ENCODE measurements at places on chromosomes 3 and 15. TPM values are rescaled to one million over a fixed set of nuclear protein-coding genes. Genes with fewer than 3 reads are reported as not detected.

DNA sequence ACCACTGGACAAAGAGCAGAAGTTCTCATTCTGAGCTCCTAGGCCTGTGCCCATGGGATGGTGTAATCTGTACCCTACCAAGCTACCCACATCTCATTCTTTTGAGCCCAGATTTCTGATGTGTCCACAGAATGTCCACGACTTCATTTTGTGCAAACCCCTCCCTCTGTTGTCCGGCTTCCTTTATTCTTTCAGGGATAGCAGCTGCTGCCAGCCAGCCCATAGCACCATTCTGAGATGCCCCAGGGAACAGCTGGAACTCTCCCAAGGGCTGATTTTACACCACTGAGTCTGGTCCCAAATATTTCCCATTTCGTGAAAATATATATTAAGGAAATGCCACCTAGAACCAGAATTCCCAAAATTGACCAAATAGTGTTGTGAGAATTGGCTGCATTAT is 236.6 kb downstream of the SATB1 start:
- DNase-seq, result no peak

- no peak for DNase-seq
Measured at GRCh38 chr3:146313746-146314111, 62.8 kb upstream of the PLSCR4 start.

DNA sequence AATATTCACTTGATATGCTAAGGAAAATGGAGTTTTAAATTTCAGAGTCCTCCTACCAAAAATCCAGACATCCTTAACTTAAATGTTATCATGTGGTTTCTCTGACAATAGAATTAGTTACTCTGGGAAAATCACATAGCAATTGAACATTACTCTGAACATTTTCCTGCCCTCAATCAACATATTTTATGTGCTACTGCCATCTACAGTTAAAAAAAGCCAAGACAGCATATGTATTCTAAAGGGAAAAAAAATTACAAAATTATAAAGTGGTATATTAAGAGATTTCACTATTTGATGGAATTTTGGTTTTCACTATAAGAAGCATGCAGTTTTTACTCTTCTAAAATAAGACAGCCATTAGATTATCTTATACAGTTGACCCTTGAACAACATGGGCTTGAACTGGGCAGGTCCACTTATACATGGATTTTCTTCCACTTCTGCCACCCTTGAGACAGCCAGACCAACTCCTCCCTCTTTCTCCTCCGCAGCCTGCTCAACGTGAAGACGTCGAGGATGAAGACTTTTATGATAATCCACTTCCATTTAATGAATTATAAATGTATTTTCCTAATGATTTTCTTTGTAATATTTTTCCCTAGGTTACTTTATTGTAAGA is 122.3 kb downstream of the ATP1B3 start:
- no peak for DNase-seq

DNA sequence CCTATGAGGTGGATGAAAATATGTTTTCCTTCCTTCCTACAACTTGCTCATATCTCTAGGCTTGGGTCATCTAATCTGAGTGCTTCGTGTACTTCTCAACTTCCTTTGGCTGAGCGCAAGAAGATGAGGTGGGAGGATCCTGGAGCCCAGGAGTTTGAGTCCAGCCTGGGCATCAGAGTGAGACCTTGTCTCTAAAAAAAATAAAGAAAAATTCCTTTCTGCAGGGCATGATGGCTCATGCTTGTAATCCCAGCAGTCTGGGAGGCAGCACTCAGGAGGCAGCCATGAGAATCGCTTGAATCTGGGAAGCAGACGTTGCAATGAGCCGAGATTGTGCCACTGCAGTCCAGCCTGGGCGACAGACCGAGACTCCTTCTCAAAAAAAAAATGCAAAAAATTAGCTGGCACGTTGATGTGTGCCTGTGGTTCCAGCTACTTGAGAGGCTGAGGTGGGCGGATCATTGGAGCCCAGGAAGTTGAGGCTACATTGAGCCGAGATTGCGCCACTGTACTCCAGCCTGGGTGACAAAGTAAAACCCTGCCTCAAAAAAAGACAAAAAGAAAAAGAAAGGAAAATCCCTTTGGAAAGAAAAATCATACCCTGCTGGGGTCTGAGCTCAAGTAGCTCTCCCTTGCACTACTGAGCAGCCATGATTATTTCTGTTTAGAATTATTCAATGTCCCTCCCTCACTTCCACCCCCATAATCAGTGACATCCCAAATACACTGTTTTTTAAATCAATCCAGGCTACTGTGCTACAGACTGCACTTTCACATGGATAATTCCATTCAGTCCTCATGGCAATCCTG is 28.0 kb upstream of the RAB11A start:
- DNase-seq, result no peak

WDR93 gene
- polyA plus RNA-seq, result 1.2 TPM

- DNase-seq, result no peak
Measured at GRCh38 chr15:76199106-76200082, 111.9 kb downstream of the ETFA start.
